ENCODE measurements at places on chromosomes 11 and 22.

- no peak for DNase-seq
Observed at GRCh38 chr11:70505761-70506657, 107.7 kb downstream of the CTTN start.

- DNase-seq = no peak
Observed at GRCh38 chr11:32113200-32113919, 22.5 kb downstream of the RCN1 start.

DNA sequence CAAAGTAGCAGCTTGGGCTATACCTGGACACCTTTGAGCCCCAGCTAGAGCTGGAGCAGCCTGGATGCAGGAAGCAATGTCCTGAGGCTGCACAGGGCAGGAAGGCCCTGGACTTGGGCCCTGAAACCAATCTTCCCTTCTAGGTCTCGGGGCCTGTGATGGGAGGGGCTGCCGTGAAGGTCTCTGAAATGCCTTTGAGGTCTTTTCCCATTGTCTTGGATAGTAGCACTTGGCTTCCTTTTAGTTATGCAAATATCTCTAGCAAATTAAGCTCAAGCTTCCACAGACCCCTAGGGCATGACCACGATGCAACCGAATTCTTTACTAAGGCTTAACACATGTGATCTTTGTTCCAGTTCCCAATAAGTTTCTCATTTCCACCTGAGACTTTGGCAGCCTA is 40.0 kb downstream of the LINC01488 start:
- no peak for DNase-seq

- peak; percentile 69 for DNase-seq
Observed at GRCh38 chr11:64060861-64061444, 25.2 kb downstream of the FLRT1 start.

DNA sequence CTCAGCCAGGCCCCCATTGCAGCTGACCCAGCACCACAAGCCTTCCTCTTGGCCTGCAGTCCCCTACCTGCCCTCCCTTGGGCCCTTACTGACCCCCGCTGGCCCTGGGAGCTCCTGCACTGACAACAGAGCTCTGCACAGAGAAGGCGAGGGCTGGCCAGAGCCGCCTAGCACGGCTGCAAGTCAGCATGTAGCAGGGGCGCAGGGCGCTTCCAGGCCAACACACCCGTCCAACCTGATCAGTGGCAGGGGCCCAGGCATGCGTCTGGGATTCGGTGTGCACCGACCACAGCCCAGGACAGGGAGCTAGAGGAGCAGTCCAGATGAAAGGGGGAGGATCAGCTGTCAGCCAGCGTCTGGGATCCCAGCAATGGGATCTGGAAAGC is 7.6 kb downstream of the WNT7B start:
- no peak for DNase-seq

- no peak for DNase-seq
Observed at GRCh38 chr11:1228101-1228821, 5.4 kb downstream of the MUC5B start.

- DNase-seq = no peak
Observed at GRCh38 chr22:48340727-48341709, 1486.7 kb downstream of the BRD1 start.

DNA sequence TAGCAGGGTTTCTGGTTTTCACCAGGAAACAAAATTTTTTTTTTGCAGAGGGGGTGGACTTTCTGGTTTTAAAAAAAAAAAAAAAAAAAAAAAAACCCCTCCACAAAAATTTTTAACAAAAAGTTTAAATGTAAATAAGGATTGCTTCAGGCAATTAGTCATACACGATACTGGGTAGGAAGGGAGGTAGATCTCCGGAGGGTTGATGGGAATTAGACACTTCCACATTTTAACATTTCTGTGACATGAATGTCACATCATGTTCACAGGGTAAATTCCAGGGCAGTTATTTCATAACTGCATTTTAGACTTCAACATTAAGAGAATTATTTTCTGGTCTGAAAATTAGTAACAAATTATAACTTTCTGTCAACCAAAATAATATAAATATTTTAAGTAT is 15.9 kb downstream of the NUP98 start:
- DNase-seq = no peak

DNA sequence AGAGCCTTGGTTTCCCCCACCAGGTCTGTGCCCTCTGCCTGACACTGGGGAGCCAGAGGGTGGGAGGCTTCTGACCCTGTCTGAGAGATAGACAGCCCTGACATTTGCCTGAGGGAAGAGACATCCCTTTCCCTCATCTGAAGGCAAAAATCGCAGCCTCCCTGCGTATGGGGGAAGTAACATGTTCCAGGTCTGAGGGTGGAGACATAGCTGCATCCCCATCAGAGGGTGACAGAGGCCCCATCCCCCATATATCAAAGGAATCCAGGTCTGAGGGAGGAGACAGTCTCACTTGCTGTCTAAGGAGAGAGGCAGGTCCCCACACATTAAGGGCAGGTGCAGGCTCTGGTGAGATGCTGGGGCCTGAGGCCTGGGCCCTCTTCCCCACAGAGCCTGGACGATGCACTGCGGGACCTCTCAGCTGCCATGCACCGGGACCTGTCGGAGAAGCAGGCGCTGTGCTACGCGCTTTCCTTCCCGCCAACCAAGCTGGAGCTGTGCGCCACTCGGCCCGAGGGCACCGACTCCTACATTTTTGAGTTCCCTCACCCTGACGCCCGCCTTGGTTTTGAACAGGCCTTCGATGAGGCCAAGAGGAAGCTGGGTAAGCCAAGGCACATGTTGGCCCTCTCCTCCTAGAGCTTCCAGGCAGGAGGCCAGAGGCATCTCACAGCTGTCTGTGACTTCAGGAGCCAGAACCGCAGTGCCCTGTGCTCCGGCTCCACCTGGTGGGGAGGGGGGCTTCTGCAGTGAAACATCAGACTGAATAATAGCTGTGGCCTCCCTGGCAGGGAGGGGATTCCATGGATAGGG is 16.1 kb upstream of the RELT start:
- peak; percentile 45 for DNase-seq

DNA sequence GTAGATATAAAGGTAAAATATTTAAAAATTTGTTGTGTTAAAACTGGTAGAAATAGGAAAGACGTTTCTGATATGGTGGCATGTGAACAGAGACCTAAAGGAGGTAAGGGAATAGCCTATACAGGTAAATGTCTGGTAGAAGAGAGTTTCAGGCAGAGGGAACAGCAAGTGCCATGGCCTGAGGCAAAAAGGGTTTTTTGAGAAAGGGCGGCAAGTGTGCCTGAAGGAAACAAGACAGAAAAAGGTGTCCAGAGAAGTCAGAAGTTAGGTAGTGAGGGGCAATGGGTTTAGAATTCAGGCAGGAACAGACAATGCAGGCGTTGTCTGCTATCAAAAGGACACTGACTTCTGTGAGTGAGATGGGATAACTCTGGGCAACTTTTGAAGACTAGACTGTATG is 339.7 kb downstream of the DYNC2H1 start:
- no peak for DNase-seq

GRCh38 chr11:100941033-100941432 is 188.6 kb downstream of the PGR start:
- no peak for DNase-seq

DNA sequence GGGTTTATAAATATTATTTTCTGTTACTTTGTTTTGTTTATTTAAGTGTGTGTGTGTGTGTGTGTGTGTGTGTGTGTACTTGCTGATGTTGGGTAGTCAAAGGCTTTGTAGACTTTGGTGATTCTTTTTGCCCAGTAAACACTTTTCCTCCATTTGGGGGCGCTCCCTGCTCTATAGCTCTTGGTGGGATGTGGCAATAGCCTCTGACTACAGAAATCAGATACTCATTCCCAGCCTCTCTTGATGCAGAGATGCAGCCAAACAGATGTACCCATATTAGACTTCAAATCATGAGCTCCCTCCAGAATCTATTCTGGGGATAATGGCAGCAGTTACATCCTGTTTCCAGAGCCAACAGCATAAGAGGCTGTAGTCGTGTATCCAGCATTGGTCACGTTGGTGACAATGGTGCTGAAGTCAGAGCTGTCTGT is 33.4 kb upstream of the APOL5 start:
- DNase-seq = no peak

- DNase-seq = peak; percentile 31
Observed at GRCh38 chr11:76626921-76627401, 43.6 kb downstream of the LRRC32 start.

DNA sequence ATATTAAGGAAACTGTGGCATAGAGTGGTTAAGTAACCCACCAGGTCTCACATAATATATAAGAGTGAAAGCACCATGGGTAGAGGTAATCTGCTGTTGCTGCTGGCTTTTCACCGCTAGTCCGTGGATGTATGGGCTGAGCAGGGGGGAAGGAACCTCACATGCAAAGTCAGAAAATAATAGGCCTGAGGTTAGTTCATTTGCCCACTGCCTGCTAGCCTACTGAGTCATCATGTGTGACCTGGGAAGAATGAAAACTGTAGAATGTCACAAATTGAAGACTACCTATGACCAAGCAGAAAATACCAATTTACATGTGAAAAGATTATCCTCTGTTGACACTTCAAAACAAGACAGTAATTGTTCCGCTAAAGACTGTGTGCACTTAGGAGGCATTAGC is 560.1 kb upstream of the FAT3 start:
- no peak for DNase-seq

- no peak for DNase-seq
Observed at GRCh38 chr22:20256551-20257211, 11.4 kb downstream of the RTN4R start.

GRCh38 chr11:130434521-130435223 is 6.3 kb upstream of the ADAMTS8 start:
- peak; percentile 69 for DNase-seq

- DNase-seq = no peak
Observed at GRCh38 chr22:50528682-50529415, 963 bp downstream of the TYMP start.

DNA sequence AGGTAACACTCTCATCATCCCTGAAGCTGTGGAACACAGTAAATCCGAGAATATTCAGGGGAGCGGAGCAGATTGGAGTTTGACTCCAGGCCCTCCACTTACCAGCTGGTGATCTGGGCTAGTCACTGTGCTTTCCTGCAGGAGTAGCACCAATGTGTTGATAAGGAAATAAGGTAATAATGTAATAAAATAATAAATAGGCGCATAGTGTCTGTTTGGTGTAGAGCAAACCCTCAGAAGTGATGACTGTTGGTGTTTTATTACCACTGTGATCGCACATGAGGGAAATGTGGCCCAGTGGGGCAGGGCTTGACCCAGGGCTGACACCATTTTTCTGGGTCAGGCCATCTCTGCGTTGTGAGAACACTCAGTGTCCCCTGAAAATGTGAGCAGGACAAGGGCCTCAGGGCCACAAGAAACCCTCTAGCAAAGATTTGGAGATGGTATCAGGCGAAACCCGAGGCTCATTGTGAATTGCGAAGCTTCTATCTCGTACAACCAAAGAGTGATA is 563.9 kb upstream of the B3GAT1 start:
- no peak for DNase-seq

DNA sequence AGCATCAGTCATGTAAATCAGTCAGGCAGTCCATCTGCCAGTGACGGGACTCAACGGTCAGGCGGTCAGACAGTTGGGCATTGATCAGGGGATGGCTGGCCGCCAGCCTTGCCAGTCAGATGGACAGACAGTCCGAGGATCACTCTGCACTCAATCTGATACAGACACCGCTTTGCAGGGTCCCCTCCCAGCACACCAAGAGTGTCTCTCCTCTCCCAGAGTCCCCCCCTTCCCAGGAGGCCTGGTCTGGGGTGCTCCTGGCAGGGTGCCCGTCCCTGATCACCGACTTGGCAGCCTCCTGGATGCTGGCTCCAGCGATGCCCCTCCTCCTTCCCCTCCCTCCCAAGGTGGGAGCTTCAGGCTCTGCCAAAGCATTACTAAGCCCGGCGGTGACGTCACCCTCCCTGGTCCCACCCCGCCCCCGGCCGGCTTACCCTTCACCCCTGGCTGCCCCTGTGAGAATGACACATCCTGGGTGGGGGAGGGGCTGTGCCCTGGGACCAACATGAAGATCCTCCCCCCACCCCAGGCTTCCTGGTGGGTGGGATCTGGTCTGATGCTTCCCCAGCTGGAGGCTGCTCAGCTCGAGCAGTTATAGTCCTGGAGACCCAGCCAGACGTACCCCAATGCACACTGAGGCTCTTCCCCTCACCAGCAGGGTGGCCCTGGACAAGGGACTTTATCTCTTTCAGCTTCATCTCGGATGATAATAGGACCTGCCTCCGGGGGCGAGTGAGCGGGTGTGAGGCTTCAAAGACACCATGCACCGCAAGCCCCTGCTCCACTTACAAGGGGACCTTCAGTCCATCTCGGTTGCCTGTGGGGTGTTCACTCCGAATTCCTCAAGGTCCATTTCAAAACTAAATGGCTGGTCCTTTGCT is 69.2 kb downstream of the CD82 start:
- peak; percentile 22 for DNase-seq

GRCh38 chr11:121300313-121300971 is 7.9 kb downstream of the SC5D start:
- no peak for DNase-seq

DNA sequence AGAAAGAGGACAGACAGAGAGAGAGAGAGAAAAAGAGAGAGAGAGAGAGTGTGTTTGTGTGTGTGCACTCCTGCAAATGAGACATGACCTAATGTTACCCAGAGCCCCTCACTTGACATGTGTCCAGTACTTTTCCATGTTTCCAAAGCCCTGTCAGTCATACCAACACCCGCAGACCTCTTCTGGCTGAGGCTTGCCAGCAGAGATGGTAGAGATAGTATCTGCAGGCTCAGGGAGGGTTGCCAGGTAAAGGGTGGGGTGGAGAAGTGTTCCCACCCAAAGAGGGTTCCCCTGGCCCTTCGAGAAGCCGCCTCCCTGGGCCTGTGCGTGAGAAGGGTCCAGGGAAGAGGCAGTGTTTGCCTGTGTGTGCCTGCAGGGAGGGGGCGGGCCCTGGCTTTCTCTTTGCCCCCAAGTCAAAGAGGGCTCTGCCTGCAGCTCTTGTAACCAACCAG is 40.7 kb downstream of the POU2F3 start:
- DNase-seq = no peak

DNA sequence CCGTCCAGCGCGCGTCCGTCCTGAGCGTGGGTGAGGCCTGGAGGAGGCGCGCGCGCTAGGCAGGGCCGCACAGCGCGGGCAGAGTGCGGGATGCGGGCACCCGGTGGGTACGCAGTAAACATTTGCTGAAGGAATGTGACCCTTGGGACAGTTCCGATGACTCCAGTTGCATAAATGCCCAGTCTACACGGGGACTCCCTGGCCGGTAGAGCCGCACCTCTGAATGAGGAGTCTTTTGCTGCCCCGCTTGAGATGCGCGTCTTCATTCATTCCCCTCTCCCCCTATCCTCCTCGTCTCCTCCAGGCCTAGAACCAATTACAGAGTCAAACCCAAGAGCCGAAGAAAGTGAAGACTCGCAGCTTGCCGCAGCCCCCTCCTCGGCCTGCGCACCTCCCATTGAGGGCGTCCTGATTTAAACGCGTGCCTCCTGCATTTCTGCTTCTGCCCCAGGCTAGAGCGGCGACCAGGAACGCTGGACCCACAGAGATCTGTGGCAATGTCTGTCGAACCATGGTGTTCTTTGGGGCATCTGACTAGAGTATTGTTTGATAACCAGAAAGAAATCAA is 729 bp upstream of the CHKB start:
- no peak for DNase-seq
